Glutamatergic neuron (in vitro differentiated cells): ENCODE measurements at places on chromosomes 1 and 21.
A peak's percentile ranks its signal among the peaks of the same experiment; 100 is the strongest.

- DNase-seq: no peak
Measured at GRCh38 chr21:20703112-20703767, 295.0 kb upstream of the NCAM2 start.

GRCh38 chr1:207039380-207040180, 7.0 kb upstream of the C1orf116 start:
- DNase-seq: no peak

DNA sequence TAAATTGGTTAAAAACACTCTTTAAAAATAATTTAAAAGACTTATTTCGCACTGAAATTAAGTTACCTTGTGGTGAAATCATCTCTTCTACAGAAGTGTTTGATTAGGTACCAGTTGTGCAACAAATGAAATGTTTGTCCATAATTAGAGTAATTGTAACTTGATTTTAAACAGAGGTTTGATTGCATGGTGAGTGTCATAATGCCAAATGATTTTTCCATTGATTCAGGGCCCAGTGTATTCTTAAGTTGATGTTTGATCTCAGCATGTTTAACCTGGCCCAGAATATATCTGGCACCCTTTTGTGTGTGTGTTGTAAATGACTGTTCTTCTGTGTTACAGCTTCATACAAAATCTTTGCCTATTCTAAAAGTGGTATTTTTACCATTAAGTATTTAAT, 28.5 kb downstream of the LRRC8B start:
- DNase-seq: no peak

DNA sequence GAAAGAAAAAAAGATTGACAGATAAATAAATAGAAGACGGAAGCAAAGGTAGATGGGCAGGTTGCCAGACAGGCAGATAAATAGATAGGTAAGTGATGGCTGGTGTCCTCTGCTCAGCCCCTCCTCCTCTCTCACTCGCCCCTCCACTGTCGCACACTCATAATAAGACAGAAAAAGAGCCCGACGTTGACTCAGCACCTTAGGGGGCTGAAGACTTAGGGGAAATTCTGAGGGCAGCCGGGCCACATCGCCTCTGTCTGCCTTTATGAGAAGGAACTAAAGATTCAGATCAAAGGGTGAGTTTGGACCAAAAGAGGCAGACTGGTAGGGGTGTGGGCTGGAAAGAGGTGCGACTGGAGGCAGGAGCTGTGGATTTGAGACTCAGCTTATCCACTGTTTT, 158.1 kb upstream of the IGSF21 start:
- no peak for DNase-seq

GRCh38 chr1:201750120-201750519, 78.8 kb upstream of the IPO9 start:
- DNase-seq: no peak

DNA sequence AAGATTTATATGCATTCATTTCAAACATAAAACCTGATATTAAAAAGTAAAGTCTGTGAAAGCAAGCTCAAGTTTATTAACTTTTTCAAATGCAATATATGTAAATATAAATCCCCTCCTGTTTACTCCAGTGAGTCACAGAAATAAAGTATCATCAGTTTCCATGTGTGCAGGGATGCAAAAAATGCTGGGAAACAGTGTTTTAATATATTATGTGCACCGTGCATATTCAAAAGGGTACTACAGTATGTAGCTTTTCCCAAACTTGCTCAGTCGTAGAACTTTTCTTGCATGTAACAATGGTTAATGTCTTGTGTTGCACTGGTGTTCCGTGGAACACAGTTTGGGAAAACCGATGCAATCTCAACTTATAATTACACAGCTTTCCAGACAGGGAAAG, 60.7 kb downstream of the CCDC185 start:
- DNase-seq: no peak

GRCh38 chr1:212722270-212722957, 22.8 kb upstream of the BATF3 start:
- no peak for DNase-seq

- DNase-seq: no peak
Measured at GRCh38 chr1:32767641-32768040, 49.5 kb downstream of the YARS1 start.

DNA sequence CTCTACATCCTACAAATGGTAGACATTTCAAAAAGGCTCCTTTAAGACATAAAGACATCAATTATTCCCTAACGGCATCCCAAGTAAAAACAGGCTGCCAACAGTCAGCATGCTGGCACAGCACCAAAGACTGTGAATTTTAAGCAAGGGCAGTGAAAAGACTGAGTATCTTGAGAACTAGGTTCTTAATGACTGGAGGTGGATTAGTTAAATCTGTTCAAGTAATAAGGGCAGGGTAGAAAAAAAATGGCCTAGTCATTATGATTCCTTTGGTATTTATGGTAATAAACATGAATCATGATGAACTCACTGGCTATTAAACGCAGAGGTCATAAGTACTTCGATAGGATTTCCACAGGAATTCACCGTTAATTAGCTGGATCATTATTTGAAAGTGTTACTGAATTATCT, 75.2 kb downstream of the KIFAP3 start:
- no peak for DNase-seq

DNA sequence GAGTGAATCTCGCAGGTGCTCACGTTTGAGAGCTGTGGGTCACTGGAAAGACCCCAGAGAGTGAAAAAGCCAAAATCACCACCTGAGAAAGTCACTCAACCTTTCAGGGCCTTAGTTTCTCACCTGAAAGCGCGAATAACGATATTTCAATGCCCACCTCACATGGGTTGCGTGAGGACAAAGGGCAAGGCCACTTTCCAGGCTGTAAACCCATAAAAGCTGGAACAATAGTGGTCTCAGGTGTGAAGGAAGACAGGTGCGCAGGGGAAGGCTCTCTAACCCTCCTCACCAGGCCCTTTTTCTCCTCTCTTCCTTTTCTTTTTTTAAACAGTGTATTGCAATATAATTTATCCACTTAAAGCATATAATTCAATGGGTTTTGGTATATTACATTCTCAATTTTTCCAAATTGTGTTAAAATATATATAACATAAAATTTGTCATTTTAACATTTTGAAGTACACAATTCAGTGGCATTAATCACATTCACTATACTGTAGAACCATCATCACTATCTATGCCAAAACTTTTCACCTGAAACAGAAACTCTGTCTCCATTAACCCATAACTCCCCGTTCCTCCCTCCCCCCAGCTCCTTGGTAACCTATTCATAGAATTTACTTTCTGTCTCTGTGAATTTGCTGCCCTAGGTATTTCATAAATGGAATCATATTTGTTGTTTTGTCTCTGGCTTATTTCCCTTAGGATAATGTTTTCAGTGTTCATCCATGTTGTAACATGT, 118.4 kb upstream of the TNR start:
- DNase-seq: no peak

DNA sequence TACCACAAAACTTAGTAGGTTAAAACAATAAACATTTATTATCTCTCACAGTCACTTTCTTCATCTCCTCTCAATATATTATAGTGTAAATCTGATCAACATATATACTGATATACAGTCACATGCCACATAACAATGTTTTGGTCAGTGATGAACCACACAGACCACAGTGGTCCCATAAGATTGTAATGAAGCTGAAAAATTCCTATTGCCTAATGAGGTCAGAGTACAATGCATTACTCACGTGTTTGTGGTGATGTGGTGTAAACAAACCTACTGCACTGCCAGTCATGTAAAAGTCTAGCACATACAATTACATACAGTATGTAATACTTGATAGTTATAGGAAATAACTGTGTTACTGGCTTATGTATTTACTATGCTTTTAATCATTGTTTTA, 30.1 kb downstream of the OLFML3 start:
- DNase-seq: no peak

GRCh38 chr1:73761559-73761958, 436.4 kb downstream of the LRRIQ3 start:
- no peak for DNase-seq

DNA sequence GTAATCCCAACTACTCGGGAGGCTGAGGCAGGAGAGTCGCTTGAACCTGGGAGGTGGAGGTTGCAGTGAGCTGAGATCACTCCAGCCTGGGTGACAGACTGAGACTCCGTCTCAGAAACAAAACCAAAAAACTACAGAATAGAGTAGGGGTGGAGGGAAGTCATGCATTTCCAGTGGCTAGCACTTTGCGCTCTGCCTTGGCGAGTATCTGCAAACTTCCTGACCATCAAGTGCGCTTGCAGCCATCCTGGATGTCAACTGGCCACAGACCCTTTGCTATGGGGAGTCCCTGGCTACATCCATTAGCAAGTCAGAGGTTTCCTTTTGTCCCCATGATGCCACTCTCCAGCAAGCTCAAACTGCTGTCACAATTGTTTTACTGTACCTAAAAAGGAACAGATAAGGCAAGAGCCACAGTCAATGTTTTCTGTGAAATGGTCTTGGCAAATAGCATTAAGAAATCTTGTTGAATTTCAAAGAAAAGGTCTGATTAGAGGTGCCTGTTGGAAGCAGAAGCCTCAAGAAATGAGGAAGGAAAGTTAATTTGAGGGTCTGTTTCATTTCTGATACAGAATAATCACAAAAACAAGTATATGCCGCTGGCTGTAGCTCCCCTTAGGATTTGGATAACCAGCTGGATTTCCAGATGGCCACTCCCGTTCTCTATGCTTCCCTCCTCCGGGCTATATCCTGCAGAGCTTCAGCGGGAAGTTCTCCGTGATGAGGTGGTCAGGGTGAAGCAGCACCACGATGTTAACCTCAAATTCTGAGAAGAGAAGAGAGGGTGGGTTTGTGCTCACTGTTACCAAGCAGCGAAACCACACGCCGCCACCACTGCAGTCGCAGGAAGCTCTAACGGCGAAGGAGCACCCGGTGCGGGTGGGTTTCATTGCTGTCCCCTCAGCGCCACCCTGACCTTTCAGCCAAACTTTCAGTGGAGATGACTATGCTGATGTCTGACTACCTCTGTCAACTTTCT, 42.0 kb downstream of the VPS26C start:
- DNase-seq: no peak

GRCh38 chr1:7613106-7613850, 157.8 kb upstream of the VAMP3 start:
- DNase-seq: no peak

- DNase-seq: no peak
Measured at GRCh38 chr1:172537827-172538391, 5.0 kb downstream of the SUCO start.

GRCh38 chr1:23517581-23517980, 13.5 kb downstream of the E2F2 start:
- DNase-seq: no peak

GRCh38 chr1:181135437-181135731, 46.9 kb downstream of the IER5 start:
- DNase-seq: no peak

DNA sequence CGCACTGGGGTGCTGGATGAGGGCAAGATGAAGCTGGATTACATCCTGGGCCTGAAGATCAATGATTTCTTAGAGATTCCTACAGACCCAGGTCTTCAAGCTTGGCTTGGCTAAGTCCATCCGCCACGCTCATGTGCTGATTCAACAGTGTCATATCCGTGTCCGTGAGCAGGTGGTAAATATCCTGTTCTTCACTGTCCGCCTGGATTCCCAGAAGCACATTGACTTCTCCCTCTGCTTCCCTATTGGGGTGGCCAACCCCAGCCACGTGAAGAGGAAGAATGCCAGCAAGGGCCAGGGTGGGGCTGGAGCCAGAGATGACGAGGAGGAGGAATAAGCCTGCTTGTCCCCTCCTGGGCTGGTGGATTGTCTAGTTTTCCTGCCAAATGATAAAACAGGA, 2.2 kb upstream of the CBR3 start:
- DNase-seq: no peak

DNA sequence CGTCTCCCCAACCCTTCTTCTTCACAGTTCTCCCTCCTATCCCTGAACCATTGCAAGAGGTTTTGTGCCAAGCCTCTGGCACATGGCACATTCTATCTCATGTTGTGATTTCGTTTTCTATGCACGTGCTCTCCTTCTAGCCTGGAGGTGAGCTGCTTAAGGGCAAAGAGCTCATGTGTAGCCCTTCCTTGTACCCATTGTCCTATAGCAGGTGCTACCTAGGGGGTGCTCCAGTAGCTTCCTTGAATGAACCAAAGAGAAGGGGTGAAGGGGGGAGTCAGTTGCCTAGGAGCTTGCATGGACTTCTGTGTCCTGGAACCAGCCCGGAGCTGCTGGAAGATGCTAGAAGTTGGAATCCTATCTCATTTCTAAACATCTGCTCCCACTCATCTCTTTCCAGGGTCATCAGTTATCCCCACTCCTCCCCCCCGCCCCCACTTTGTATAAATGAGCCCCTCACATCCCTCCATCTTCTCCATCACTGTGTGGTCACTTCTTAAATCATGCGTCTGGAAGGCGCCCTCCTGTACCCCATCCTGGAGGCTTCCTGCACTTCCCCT, 535 bp upstream of the DISC1 start:
- DNase-seq: no peak

- DNase-seq: no peak
Measured at GRCh38 chr21:28516021-28516420, 476.7 kb downstream of the LTN1 start.

GRCh38 chr1:210366767-210367166, 38.1 kb downstream of the HHAT start:
- DNase-seq: no peak

DNA sequence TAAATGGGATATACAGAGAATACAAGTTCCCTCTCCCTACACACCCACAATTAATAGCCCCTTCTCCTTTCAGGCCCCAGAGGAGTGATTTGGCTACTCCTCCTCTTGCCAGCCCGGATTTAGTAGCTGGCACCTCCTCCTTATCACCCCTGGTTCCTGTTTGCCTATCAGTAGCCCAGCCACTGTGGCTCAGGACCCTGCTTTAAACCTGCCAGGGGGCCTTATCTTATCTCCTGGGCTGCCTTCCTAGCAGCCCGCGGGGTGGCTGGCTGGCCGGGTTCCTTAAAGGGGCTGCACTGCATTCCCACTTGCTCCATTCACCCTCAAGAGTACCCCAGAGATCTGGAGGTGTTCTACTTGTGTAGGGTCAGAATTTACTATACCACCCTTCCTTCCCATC, 70.4 kb downstream of the PLEKHA6 start:
- no peak for DNase-seq

DNA sequence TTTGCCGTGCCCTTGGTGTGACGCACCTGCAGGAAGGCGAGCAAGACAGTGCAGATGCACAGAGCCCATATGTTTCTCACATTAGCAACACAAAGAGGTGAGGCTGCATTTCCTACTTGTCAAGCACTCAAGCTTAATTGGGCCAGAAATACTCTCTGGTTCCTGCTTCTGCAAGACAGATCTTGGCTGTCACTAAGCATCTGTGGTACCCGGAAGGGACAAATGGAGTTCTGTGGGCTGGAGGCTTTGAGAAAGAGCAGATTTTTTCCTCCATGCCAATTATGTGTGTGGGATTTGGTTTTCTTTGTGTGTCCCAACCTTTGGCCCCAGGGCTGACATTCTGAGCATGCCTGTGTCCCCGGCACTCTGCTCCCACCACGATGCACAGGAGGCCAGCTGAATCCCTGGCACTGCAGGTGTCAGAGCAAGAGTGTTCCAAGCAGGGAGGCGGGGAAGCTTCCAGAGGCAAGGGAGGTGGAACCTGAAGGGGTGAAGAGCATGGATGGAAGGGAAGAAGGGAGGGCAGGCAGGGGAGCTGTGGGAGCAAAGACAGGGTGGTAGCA, 52.0 kb upstream of the STUM start:
- no peak for DNase-seq

GRCh38 chr1:231162297-231162969, 575 bp downstream of the TRIM67 start:
- DNase-seq: peak; percentile 74
